Prostate gland (tissue), 2 donors: ENCODE measurements at places on chromosomes 13 and 19. TPM values are rescaled to one million over a fixed set of nuclear protein-coding genes. Genes with fewer than 3 reads are reported as not detected.

DNA sequence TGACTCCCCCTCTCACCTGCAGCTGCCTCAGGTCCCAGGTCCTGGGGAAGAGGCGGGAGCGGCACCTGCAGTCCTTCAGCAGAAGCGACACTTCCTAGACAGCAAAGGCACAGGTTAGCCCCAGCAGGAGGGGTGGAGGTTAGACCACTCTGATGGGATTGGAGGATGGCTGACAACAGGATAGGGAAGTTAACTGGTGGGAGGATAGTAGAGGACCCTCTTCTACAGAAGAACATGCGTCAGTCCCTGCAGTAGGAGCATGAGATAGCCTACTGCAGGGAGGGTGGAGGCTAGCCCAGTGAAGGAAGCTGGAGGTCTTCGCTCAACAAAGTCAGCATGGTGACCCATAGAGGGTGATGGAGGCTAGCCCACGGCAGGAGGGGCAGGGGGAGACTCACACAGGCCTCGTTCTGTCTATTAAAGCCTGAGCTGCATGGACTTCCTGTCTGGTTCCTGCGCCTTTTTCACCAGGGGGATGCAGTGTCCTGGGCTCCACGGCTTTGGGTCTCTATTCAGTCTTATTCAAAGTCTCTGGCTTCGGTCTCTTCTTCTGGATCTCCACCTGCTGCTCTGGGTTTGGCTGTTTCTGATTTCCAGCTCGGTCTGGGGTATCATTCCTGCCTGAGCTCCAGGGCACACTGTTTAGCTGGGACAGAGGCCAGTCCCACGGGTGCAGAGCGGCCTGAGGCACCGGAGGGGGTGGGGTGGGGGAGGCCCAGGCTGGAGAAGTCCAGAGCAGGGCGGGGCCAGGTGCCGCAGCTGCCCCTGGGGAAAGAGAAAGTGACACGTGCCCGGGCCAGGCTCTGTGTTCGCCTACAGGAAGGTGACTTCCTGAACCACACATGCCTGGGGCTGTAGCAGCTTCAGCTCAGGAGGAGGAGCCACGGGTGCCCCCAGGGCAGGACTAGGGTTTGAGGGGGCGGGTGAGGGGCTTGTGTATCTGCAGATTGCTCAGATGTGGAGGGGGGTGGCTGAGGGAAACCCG, 7.3 kb downstream of the IFNL3 start:
- no peaks in the 10 kb centered on the region for H3K27me3 ChIP-seq
- H3K4me3 ChIP-seq = no peak overlapping the region
- peak; percentile 49 for DNase-seq
- no peaks in the 10 kb centered on the region for H3K36me3 ChIP-seq
- no peaks in the 10 kb centered on the region for H3K4me1 ChIP-seq
- no peak overlapping the region for H3K27ac ChIP-seq

DNA sequence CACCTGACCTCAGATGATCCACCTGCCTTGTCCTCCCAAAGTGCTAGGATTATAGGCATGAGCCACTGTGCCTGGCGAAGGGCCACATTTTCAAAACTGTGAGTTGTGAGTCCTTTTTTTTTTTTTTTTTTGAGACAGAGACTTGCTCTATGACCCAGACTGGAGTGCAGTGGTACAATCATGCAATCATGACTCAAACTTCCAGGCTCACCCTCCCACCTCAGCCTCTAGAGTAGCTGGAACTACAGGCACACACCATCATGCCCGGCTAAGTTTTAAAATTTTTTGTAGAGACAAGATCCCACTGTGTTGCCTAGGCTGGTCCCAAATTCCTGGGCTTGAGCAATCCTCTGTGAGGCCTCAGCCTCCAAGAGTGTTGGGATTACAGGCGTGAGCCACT, 3.8 kb upstream of the MYPOP start:
- no peak for DNase-seq
- H3K4me1 ChIP-seq = no peaks in the 10 kb centered on the region
- no peaks in the 10 kb centered on the region for H3K36me3 ChIP-seq
- peaks cover 1% of the 10 kb centered on the region for H3K27me3 ChIP-seq
- no peak overlapping the region for H3K4me3 ChIP-seq

DNA sequence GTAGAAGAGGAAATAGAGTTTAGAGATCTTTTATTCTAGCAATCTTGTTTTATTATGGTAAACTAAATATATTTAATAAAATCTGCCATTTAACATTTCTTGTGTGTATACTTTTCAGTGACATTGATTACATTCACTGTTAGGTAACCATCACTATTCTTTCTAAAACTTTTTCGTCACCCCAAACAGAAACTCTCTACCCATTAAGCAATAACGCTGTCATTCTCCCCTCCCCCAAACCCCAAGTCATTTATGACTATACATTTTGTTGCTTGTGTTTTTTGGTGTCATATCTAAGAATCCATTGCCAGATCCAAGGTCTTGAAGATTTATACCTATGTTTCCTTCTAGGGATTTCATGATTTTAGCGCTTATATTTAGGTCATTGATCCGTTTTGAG, 10.6 kb downstream of the URI1 start:
- no peaks in the 10 kb centered on the region for H3K4me1 ChIP-seq
- no peak overlapping the region for H3K4me3 ChIP-seq
- no peak for DNase-seq
- H3K36me3 ChIP-seq = no peaks in the 10 kb centered on the region
- no peaks in the 10 kb centered on the region for H3K27me3 ChIP-seq

GRCh38 chr13:24742294-24742693, 21.7 kb upstream of the RNF17 start:
- no peaks in the 10 kb centered on the region for H3K36me3 ChIP-seq
- H3K4me1 ChIP-seq = no peaks in the 10 kb centered on the region
- DNase-seq = no peak
- H3K4me3 ChIP-seq = no peak overlapping the region
- peaks cover 9% of the 10 kb centered on the region for H3K27me3 ChIP-seq

DNA sequence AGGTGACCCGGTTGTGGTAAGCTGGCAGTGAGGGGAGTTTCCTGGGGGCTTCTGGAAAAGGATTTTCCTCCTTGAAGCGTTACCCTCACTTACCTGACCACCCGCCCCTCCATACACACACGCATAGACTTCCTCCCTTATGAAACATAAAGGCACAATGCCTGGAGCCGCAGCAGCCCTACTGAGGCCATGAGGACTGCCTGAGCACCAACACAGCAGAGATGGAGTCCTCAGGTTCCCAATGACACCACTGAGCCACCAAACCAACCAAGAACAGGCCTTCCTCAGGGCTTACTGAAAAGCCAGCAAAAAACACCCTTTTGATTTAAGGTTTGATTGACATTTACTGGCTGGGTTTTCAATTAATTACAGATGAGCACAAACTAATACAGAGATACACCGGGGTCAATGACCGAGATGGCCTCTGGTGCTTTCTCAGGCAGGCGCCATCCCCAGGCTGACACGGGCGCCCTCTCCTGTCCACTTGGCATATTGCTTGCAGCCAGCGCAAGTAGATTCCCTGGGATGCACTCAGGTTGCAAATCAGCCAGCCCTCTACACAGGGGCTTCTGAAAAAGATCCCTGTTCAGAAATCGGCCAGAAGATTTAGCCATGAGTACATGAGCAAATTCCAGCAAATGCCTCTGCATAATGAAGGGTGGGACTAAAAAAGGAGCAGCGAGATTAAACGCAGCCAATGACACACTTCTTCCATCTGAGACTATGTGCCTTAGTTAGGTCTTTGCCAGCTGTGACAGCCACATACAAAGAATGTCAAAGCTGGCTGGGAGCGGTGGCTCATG, 14.8 kb downstream of the OPA3 start:
- peak; percentile 24 for DNase-seq
- H3K36me3 ChIP-seq = no peaks in the 10 kb centered on the region
- no peak overlapping the region for H3K27ac ChIP-seq
- peaks cover 3% of the 10 kb centered on the region for H3K4me1 ChIP-seq
- H3K27me3 ChIP-seq = no peaks in the 10 kb centered on the region

- no peak for DNase-seq
- H3K4me1 ChIP-seq = no peaks in the 10 kb centered on the region
- no peaks in the 10 kb centered on the region for H3K36me3 ChIP-seq
These were observed 702.3 kb downstream of the DIAPH3 start for GRCh38 chr13:59461411-59461810.

DNA sequence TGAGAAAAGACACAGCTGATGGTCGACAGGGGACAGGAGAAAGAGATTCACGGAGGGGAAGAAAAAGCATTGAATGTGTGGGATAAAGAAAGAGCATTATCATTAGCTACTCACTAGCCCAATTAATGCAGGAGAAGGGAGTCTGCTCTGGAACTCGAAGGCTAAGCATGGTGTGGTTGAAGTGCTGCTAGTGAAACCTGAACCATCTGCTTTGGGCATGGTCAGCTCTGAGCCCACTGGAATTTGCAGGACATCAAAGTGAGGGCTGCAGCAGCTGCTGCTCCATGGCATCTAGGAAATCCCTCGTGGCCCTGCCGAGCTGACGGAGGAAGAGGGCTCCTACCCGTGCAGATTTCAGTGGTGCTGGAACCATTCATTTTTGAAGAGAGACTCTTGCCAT, 320.3 kb downstream of the ATP8A2 start:
- H3K27ac ChIP-seq = no peak overlapping the region
- no peaks in the 10 kb centered on the region for H3K27me3 ChIP-seq
- no peaks in the 10 kb centered on the region for H3K36me3 ChIP-seq

- peak; percentile 53 for DNase-seq
- no peaks in the 10 kb centered on the region for H3K36me3 ChIP-seq
- H3K4me1 ChIP-seq = no peaks in the 10 kb centered on the region
- no peaks in the 10 kb centered on the region for H3K27me3 ChIP-seq
- H3K27ac ChIP-seq = peak within 1 kb of the TSS; percentile 67
These were observed at the start of gene BTBD2 for GRCh38 chr19:2015608-2015950. Gene BTBD2 (minus strand): TSS chr19:2015714. CDS start chr19:2015703, 11 bp downstream.

GRCh38 chr19:14497228-14497921, 1.4 kb upstream of the GIPC1 start:
- no peak for DNase-seq
- no peak overlapping the region for H3K4me3 ChIP-seq
- H3K27me3 ChIP-seq = no peaks in the 10 kb centered on the region
- H3K4me1 ChIP-seq = peaks cover 11% of the 10 kb centered on the region
- H3K36me3 ChIP-seq = no peaks in the 10 kb centered on the region

GRCh38 chr13:26822146-26822545, 61.6 kb upstream of the GPR12 start:
- no peaks in the 10 kb centered on the region for H3K4me1 ChIP-seq
- H3K27me3 ChIP-seq = no peaks in the 10 kb centered on the region
- H3K4me3 ChIP-seq = no peak overlapping the region
- no peak for DNase-seq

- peak; percentile 69 for DNase-seq
- H3K4me1 ChIP-seq = no peaks in the 10 kb centered on the region
- H3K4me3 ChIP-seq = no peak overlapping the region
- H3K27me3 ChIP-seq = no peaks in the 10 kb centered on the region
These were observed 41.8 kb downstream of the IRS2 start for GRCh38 chr13:109744512-109745051.

DNA sequence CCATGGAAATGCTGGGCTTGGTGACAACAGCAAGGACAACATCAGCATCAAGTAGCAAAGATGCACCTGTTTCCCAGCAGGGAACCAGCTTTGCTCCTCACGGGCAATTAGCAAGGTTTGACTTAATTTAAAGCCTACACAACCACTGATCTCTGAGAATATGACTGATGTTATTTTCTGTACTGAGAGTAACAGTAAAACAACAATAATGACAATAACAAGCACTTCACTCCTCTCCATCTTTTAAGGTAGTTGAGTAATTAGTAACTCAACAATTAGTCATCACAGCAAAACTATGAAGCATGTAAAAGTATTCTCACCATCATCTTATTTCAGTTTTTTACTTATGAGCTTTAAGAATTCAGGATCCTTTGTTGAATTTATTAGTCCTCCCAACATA, 37.3 kb downstream of the ENOX1 start:
- no peaks in the 10 kb centered on the region for H3K36me3 ChIP-seq
- DNase-seq = no peak
- no peaks in the 10 kb centered on the region for H3K4me1 ChIP-seq

- H3K36me3 ChIP-seq = no peaks in the 10 kb centered on the region
- H3K4me3 ChIP-seq = no peak overlapping the region
- H3K27me3 ChIP-seq = no peaks in the 10 kb centered on the region
- no peaks in the 10 kb centered on the region for H3K4me1 ChIP-seq
- H3K27ac ChIP-seq = no peak overlapping the region
- no peak for DNase-seq
These were observed 25.5 kb upstream of the TIMM44 start for GRCh38 chr19:7968796-7969554.

DNA sequence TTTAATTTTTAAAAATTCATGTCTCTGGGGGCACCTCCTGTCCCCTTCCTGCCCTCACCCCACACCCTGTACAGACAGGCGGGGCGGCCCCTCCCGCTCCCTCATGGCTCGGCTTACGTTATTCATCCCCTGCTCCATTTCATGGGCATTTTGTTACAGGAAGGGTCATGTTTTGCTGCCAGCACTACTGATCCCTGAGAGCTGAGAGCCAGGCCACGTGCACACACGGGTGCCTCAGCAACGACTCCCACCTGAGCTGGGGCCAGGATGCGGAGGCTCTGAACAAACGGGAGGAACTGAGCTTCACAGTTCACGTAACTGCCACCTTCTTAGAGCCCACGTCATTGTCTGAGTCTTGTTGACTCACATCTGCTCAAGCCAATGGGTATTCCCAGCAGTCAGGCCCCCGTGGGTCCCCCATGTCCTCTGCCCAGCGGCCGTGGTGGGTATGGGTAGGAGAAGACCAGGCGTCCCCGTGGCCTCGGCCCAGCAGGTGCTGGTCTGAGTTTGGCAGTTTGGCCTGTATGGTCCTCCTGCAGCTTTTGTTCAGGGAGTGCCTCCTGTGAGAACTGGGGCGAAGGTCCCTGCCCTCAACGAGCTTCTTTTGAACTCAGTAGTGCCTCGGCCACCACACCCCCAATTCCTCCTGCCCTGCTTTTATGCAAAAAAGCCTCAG, 16.4 kb upstream of the TMEM255B start:
- DNase-seq = no peak
- H3K27ac ChIP-seq = no peak overlapping the region
- no peak overlapping the region for H3K4me3 ChIP-seq
- no peaks in the 10 kb centered on the region for H3K27me3 ChIP-seq

- H3K4me3 ChIP-seq = no peak overlapping the region
- no peak for DNase-seq
- H3K36me3 ChIP-seq = no peaks in the 10 kb centered on the region
- H3K27ac ChIP-seq = no peak overlapping the region
These were observed 51.7 kb downstream of the KATNAL1 start for GRCh38 chr13:30255696-30256095.

GRCh38 chr13:30156270-30156669, 151.1 kb downstream of the KATNAL1 start:
- H3K4me3 ChIP-seq = no peak overlapping the region
- no peaks in the 10 kb centered on the region for H3K36me3 ChIP-seq
- no peak overlapping the region for H3K27ac ChIP-seq
- H3K27me3 ChIP-seq = no peaks in the 10 kb centered on the region
- no peaks in the 10 kb centered on the region for H3K4me1 ChIP-seq

DNA sequence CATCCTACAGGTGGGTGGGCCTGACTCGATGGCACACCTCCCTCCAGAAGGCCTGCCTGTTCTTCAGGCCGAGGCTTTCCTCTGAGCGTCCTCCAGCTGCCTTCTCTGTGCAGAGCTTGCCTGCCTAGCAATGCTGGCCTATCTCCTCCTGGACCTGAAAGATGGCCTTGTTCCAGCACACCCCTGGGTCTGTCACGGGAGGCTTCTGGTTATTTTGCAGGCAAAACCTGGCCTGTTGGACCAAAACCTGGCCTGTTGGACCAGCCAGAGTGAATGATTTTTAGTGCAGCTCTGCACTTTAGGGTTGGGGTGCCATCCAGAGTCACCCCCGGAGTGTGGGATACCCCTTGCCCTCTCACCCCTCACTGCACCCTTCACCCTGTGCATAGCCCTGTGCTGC, 128.4 kb downstream of the KATNAL1 start:
- no peaks in the 10 kb centered on the region for H3K4me1 ChIP-seq
- no peak for DNase-seq
- no peak overlapping the region for H3K4me3 ChIP-seq
- H3K27ac ChIP-seq = no peak overlapping the region

Gene MZF1
- total RNA-seq = 47.5 TPM

Gene CD209
- 1.2 TPM for total RNA-seq

Gene ZIC5
- 0.09 TPM for total RNA-seq

Gene PRR20B
- not detected for total RNA-seq

Gene AMER2
- 0.34 TPM for total RNA-seq

Gene TYROBP
- 60.7 TPM for total RNA-seq

Gene CEACAM4
- 0.59 TPM for total RNA-seq
